ENCODE measurements at places on chromosomes 1 and 21.
A peak's percentile ranks its signal among the peaks of the same experiment; 100 is the strongest.

DNA sequence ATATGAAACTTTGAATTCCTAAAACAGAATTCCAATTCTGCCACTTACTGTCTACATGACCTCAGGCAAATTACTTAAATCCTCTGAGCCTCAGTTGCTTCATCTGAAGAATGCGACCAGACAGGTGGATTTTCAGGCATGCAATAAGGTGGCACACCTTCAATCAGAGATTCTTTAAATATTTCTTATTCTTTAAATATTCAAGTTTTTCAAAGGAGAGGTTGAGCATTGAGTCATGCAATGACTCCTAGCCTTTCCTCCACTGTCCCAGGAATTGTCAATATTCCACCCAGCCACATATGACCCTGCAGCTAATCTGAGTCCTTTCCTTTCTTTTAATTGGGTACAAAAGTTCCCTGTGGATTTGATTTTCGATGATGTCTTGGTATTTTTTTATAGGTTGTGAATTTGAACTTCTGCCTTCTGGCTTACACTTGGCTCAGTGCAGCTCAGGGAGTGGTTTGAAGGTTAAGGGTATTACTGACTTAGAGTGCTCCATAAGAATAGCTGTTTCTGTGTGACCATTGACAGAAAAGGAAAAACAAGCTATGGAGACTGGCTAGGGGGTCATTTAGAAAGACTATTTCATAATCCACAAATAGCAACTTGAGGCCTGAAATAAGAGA is 52.2 kb upstream of the PRDX6 start:
- DNase-seq: no peak

DNA sequence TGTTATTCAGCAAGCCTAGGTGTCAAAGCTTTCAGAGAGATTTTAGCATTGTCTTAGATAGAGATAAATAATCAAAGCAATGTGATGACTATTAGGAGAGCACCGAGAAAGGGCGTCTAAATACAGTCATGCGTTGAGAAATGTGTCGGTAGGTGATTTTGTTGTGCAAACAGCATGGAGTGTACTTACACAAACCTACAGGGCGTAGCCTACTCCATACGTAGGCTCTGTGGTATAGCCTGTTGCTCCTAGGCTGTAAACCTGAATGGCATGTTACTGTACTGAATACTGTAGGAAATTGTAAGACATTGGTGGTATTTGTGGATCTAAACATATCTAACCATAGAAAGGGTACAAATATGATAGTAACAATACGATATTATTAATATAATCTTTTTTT is 31.8 kb downstream of the KIF1B start:
- DNase-seq: no peak

GRCh38 chr1:33015216-33015615 is 21.5 kb downstream of the AK2 start:
- DNase-seq: no peak

- no peak for DNase-seq
Observed at GRCh38 chr1:174366946-174367345, 80.8 kb upstream of the GPR52 start.

DNA sequence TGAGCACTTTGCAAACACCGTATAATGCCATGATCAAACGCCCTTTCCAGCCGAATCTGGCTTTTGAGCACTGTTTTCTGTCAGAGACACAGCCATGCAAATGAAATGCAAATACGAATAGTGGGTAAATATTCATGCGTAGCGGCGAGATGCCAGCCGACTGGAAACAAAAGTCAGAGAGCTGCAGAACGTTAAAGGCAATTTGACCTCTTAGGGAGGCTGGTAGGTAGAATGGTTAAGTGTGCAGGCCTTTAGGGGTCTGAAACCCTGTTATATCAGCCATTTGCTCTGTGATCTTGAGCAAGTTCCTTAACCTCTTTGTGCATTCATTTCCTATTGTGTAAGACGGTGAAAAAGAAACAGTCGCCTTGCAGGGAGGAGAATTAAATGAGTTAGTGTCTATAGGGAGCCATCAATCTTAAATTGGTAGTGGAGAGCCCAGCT is 6.5 kb upstream of the SDHB start:
- no peak for DNase-seq

DNA sequence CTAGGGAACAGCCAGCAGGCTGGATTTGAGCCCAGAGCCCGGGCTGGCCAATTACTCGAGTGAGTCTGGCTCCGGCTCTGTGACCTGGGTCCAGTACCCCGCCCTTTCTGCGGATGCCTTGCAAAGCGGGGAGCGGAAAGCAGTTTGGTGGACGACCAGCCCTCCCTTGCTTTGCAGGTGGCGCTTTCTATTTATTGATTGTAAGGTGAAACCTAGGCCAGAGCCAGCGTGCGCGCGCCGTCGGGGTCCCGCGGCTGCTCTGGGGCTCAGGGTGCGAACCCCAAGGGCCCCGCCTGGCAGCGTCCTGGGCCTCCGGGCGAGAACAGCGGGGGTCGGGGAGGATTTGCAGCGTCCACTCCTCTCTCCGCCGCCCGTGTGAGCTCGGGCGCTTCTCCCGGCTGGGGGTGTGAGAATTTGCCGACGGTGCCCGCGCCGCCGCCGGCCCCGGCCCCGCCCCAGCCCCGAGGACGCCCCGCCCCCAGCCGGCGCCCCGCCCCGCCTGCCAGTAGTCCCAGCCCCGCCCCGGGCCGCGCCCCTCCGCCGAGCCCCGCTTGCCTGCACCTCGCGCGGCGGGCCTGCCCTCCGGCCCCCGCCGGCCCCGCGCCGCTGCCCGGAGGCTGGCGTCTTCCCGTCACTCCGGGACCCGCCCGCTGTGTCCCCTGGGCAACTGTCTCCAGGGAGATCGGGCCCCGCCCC is 37.6 kb downstream of the PIK3CD start:
- DNase-seq: peak; percentile 19

DNA sequence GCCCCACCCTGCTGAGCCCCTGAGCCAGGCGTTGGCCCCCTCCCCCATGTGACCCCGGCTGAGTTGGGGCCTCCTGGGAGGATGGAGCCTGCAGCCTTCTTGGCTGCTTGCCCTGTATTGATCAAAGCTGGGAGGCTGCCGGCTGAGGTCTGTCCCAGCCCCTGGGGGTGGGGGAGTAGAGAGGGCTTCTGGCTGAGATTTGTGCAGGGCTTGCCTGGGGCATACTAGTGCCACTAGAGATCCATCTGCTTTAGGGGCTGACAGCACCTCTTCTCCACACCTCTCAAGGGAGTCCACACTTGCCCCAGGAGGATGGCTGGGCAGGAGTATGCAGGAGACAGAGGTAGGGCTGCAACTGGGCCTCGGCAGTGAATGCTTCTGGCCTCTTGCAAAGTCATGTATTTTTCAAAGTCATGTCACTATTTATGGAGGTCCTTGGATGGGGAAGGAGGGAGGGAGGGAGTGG is 53.6 kb upstream of the SSBP3 start:
- peak; percentile 64 for DNase-seq
